NCI-H2081 (cell line): ENCODE measurements at places on chromosomes 2 and 18.

DNA sequence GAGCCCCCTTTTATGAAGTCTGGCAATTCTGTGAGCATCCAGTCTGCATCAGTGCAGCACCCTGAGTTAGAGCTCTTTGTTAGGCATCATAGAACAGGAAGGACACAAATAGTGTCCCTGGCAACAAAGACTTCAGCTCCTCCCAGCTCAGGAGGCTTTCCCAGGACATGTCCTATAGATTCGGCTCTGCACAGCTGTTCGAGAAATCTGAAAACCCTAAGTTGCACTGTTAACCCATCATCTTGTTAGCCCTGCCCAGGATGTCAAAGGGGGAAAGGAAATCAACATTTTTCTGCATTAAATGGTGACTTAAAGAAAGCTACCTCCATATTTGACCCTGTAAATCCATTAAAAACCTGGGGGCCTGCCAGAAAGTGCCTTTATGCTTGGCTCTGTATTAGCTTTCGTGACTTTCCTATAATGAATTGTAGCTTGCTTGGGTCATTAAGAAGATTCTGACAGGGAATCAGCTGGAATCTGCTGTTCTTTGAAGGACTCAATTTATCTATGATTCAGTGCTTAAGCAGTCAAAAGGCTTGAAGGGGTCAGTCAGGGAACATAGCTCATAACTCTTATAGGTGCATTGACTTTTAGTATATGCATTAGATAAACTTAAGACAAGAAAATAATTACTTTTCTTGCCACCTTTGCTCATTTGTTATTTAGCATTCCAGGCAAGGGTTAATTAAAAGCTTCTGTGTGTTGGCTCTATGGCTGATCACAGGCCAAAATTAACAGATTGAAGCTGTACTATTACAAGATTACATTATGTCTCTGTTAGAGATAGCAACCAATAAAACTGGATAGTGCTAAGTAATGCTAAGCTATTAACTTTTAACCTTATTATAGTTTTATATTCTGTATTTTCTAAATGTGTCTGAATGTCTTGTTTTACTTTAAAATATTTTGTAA, 20.6 kb downstream of the ERMN start:
- no peak for DNase-seq

DNA sequence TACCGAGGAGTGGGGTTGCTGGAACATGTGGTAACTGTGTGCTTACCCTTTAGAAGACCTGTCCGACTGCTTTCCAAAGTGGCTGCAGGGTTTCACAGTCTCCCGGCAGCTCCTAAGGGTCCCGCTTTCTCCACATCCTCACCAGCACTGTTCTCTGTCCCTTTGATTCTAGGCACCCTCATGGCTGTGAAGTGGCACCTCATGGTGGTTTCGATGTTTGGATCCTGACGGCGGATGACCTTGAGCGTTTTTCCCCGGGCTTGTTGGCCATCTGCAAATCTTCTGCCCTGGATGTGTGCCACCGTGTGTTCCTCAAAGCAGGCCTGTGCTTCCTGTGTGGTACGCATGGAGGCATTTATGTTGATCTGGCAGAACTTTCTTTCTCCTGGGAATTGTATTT, 292.5 kb upstream of the HDAC4 start:
- DNase-seq, result no peak

- DNase-seq, result no peak
Observed at GRCh38 chr2:170493426-170494097, 221.6 kb upstream of the SP5 start.

DNA sequence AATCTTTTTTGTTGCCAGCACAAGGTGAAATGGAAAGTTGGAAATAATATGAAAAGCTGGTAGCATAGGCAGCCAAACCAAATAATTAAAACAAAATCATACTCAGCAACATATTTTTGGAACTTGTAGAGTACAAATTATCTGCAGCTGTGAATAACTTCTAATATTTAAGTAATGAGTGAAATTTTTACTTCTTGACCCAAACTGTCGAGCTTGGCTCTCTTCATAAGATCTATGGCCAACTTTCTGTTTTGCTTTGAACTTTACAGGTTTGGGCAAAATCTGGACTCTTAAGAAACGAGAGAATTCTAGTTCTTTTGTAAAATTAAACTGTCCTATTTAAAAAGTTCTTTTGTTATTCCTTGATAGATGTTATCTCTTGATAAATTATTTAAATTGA, 25.6 kb upstream of the CCDC102B start:
- DNase-seq, result no peak

GRCh38 chr18:55981712-55982475, 393.9 kb upstream of the TCF4 start:
- DNase-seq, result no peak

DNA sequence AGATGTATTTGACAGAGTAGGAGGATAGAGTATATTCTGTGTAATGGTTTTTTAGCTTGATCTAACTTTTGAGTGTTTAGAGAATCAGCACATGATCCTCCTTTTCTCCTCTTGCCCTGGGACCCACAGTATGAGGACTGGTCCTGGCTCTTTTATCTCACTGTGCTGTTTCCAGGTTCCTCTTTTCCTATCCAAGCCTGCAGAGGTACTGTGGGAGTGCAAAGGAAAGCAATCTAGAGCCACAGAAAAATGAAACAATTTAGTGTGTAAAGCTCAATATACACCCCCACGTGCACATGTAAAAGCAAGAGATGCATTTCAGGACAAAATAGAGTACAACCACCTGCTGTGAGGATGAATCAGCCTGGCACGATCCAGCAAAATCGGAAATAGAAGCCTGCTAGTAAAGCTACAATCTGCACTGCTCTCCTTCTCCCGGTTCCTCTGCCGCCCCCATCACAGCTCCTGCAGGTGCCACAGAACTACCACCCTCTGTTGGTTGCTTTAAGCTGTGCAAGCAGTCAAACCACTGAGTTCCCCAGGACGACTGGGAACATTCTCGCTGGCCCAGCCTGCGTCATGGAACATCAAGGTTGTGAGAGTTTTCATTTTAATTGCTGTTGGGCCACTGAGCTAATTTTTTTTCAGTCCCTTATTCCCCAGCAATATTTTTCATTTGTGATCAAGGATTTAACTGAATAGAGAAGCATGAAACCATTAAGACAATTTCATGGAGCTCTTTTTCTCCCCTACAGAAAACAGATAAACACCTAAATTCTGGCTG, 47.8 kb upstream of the MAPRE3 start:
- DNase-seq, result peak; percentile 76

GRCh38 chr2:201808027-201808426, 1.7 kb downstream of the CDK15 start:
- no peak for DNase-seq

- DNase-seq, result no peak
Observed at GRCh38 chr2:159903443-159904126, 105.6 kb upstream of the CD302 start.

DNA sequence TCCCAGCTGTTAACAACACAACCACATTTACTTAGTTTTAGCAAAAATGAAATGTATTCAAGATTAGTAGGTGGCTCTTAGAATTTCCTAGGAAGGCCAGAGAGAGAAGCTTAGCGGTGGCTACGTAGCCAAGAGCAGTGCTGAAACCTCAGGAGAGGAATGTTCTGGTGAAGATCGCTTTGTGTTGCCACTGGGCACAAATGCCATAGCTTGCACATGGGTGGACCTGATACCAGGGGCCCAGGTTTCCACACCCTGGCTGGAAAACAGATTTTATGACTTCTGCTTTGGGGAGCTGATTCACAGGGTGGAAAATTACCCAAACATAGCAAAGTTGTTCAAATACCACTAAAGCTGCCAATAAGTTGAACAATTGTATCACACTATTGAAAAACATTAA, 43.4 kb downstream of the THUMPD2 start:
- DNase-seq, result no peak

DNA sequence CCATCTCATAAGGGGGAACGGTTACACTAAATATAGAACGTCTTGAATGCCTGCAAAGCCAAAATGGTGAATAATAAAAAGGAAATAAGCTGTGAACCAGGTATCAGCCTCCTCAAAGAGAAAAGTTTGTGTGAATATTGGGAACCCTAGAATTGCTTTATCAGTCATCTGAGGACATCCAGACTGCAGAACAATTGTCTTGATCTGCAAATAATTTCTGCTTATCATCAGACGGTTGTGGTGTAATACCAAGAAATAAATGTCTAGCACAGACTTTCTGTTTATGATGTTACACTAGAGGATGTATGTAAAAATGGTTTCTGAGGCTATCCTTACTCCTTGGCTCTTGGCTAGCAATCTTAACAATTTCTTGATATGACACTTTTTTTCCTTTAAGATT, 53.5 kb upstream of the SLC25A52 start:
- DNase-seq, result no peak
